ENCODE measurements at places on chromosomes 12 and 14.

DNA sequence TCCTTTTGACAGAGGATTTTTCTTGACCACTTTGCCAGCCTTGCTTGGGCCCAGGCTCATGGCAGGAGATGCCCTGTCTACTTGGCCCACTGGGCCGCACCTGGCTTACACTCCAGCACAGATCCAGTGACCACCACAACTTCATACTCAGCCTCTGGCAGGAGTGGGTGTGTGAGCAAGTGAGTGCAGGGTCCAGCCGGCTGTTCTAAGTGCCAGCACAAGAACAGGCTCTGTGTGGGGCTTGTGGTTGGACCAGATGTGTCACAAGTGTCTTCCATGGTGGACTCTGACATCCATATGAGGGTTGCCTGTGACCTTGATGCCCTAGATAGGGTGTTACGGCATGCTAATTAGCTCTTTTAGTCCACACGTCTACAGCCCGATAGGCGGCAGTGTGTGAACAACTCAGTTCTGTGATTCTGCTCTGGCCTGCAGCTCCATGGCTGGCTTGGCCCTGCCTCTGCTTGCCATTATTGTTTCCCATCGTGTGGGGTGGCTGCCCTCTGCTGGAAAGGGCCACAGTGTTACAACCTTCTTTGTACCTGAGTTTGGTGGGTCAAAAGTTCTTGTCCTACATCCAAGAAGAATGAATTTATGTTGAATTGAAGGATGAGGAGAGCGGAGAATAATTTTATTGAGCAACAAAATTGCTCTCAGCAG, 1089.1 kb downstream of the SLC6A15 start:
- DNase-seq, result peak; percentile 32

DNA sequence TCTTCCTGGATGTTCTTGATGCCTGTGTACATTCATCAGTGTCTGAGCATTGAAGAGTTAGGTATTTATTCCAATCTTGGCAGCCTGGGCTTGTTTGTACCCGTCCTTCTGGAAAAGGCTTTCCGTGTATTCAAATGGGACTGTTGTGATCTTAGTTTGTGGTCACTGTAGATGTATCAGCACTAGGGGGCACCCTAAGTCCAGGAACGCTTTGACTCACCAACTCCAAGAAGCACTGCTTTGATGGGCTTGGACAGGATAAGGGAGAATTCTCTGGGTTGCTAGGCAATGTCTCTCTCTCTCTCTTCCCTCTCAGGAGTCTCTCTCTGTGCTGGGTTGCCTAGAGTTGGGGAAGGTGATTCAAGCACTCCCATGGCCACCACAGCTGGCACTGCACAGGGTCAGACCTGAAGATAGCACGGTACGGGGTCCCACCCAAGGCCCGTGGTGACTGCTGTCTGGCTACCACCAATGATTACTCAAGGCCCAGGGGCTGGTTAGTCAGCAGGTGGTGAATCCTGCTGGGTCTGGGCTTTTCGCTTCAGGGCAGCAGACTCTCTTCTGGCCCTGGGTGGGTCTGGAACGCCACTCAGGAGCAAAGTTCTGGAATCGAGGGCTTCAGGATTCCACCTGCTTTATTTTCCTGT, 211.1 kb upstream of the RGS6 start:
- DNase-seq, result peak; percentile 36

GRCh38 chr14:92615451-92615850, 101.9 kb downstream of the RIN3 start:
- DNase-seq, result no peak

- DNase-seq, result no peak
Measured at GRCh38 chr14:90893510-90893909, 77.3 kb upstream of the TTC7B start.

- DNase-seq, result no peak
Measured at GRCh38 chr12:13695781-13696180, 285.6 kb downstream of the GRIN2B start.

GRCh38 chr12:113812411-113813228, 153.5 kb downstream of the RBM19 start:
- DNase-seq, result no peak

- no peak for DNase-seq
Measured at GRCh38 chr12:121550974-121551634, 29.7 kb downstream of the KDM2B start.

DNA sequence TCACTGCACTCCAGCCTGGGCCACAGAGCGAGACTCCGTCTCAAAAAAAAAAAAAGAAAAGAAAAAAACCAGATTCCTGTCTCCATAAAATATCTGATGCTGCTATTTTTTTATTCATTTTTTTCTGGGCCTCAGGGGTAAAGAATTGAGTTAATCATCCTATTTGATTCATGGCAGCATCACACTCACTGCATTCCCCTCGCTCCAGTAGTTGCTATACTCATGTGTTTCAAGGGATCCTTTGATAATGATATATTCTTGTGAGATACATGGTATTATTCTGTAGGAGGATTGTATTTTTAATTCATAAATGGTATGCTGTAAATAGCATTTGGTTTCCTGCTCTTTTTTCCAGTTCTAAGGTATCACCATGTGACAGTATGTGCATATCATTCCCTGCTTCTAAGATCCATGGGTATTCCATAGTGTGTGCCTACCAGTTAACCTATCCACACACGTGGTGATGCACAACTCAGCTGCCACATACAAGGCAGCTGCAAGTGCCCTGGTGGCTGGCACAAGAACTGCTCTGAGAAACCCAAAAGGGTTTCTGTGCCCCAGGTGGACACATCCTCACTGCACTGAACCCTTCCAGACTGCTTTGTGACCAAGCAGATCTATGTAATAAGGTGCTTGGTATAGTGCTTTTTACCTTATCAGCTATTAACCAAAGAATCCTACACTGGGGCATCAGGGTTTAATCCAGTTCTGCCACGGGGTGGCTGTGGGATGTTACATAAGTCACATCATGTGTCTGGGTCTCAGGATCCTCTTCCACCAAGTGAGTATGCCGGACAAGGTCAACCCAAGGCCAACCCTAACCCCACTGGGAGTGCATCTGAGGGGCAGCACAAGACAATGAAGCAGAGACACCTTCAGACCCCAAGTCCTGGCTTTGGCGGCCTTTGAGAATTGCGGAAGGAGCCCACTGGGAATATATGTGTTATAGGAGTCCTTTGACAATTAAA, 74.6 kb downstream of the ZFP36L1 start:
- DNase-seq, result no peak

All from neuronal stem cell (in vitro differentiated cells).